ENCODE measurements at places on chromosomes 7 and 10.
A peak's percentile ranks its signal among the peaks of the same experiment; 100 is the strongest.

DNA sequence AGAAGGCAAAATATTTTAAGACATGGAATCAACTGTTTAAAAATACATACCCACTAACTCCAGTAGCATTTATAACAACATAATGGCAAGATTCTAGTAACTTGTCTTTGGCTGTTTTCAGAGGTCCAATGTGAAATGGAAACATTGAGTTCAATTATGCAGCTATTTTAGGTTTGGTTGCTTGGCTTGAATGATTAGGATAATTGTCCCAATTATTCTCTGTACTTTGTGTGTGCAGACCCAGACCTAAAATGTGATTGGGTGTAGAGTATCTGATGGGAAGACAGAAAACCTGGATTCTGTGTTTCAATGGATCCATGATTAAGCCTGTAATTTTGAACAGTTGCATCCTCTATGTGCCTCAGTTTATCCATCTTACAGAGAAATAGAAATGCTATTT lies 392.7 kb upstream of the NFE2L3 start:
- DNase-seq = no peak

DNA sequence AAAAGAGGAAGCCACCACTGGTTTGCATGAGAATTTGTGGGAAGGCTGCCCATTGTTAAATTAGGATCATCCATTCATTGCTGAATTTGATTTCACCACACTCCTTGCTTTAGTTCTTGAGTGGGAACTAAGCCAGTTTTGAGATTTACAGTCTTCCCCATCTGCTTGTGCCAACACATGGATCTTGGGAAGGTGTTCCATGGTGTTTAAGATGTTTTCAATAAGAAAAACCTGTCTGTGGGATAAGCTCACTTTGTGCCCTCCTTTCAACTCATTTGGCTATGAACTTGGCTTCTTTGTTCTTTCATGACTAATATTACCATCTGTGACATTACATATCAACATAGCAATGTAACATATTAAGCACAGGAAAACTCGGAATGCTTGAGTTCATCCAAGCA lies 73.2 kb downstream of the INHBA start:
- no peak for DNase-seq

DNA sequence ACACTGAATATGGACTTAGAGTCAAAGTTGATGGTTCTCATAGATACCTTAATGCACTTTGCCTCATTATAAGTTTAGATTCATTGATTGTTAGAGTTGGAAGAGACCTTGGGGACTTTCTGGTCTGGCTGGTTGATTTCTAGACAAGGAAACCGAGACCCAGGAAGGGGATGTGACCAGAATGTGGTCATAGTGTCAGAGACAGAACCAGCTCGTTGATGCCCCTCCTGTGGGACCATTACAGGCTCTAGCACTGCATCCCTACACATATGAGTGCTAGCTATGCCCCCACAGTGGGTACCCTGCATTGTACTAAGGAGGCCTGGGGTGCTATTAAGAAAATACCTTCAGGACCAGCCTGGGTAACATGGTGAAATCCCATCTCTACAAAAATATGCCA lies 306.6 kb downstream of the CAMK1D start:
- DNase-seq = no peak

DNA sequence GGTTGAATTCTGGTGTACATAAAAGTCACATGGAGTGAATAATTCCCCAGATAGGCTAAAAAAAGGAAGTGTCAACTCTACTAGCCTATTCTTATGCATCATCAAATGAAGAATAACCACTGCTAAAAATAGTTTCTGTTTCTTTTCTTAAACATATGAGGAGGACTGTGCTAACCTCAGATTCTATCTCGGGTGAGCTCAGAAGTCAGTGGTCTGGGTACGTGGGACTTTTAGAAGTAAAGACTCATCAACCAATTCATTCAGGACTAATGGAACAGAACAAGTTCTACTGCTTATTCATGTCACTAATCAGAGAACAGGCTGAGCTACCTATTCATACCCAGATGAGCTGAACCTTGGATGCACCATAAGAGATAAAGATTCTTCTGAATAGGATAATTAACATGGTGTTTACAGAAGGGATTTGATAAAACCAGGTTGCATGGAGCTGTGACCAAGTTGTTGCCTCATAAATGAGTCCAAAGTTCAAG lies 9.5 kb upstream of the ASAH2 start:
- DNase-seq = no peak

DNA sequence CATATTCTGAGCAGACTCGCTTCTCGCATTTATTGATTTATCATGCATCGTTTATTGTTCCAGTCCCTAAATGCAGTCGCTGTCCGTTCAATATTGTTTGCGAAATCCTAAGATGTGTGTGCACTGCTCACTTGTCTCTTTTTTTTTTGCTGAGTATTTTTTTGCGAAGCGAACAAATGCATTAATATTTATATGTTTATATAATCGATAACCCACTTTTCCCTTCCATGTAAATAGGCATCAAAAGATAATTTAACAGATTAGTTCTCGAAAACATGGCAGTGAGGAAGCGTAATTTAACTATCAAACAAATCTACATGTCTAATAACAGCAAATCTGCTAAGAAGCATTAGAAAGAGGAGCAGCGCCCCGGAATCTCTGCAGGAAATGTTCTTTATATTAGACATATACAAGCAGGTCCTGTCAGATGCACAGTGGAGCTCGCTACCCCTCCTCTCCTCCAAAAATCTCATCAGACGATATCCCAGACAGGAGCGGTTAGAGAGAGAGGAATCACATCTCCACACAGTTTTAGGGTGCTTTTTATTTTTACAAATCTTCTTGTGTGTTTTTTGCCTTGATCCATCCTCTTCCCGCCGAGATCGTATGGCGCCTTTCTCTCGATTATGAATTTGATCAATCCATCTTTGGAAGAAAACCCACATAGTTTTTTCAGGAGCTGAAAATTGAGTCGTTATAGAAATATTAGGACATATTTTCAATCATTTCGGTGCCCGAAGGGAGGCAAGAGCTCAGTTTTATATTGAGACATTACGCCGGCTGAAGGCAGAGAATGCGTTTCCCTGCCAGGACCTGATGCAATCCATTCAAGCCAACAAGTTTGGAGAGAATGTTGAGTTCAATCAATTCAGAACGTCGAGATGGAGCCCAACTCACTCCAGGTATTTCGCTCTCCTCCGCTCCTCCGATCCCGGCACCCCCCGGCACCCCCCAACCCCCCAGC lies at the start of gene ARID5B:
ARID5B (plus strand) TSS at position 871 of the 964 bp plus-strand sequence; CDS start at position 882, 11 bp downstream.
- peak; percentile 59 for DNase-seq

GRCh38 chr10:49299816-49300139 lies 808 bp downstream of the C10orf71 start:
- no peak for DNase-seq

- no peak for DNase-seq
Observed at GRCh38 chr7:127927348-127927696, 103.9 kb downstream of the LRRC4 start.

All from CD4-positive, alpha-beta T cell treated with Interleukin-4 for 1 hour (primary cell).